ENCODE measurements at places on chromosomes 11 and 22.

- DNase-seq = peak; percentile 83
These were observed 822 bp downstream of the MARK2 start for GRCh38 chr11:63839508-63840355.

- DNase-seq = no peak
These were observed 76.0 kb downstream of the MYEOV start for GRCh38 chr11:69369945-69370344.

GRCh38 chr11:121564948-121565684 is 112.3 kb upstream of the SORL1-AS1 start:
- no peak for DNase-seq

DNA sequence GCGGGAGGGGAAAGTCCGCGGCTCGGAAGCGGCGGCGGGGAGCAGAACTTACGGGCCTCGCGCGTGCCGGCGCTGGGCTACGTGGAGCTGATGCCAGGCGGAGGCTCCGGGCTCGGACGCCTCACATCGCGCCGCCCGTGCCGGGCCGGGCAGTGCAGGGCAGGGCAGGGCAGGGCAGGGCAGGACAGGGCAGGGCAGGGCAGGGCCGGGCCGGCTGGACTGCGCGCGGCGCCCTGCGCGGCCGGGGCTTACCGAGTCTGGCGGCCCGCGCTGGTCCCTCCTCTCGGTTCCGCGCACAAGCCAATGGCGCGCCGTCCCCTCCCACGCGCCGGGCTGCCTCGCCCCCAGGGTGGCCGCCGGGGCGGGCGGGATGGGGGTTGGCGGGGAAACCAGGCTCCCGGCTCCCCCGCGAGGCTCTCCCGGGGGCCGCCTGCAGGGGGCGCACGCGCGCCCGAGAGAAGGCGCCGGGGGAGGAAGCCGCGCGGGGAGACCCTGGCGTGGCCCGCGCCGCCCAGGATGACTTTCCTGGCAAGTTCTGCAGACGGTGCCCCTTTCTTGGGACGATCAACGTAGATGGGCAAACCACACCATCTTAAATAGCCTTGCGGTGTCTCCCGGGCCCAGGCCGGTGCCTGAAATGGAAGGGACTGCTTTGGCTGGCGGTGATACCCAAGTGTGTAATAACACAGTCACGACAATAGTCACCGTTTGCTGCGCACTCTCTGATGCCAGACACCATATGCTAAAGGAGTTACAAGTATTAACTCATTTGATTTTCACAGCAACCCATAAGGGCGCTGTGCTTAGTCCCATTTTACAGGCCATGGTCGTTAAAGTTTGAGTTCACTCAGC is at the start of gene TP53I11:
Gene TP53I11, minus strand, starts transcription at position 259 of the 852 bp plus-strand sequence. CDS start 12,548 bp downstream, outside the sequence.
- peak; percentile 92 for DNase-seq

DNA sequence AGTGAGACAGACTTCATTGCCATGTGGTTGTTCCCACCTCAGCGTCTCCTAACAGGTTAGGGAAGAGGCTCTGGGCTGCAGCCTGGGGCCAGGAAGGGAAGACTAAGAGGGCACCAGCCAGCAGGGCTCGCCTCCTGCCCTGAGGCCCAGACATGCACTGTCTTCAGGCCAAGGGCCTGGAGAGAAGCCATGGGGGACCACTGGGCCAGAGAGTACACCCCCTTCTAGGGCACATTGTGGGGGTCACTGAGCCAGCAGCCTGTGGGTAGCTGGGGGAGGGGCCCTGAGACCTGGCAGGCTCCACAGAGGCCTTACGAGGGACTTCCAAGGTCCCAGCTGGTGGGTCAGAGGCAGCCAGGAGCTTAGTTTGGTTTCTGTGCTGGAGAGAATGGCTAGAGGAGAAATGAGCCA is 25.0 kb upstream of the MYRF start:
- no peak for DNase-seq

- DNase-seq = no peak
These were observed 463.8 kb upstream of the KIRREL3 start for GRCh38 chr11:127464325-127464724.

- DNase-seq = peak; percentile 89
These were observed 8.0 kb upstream of the CTSD start for GRCh38 chr11:1771700-1772099.

DNA sequence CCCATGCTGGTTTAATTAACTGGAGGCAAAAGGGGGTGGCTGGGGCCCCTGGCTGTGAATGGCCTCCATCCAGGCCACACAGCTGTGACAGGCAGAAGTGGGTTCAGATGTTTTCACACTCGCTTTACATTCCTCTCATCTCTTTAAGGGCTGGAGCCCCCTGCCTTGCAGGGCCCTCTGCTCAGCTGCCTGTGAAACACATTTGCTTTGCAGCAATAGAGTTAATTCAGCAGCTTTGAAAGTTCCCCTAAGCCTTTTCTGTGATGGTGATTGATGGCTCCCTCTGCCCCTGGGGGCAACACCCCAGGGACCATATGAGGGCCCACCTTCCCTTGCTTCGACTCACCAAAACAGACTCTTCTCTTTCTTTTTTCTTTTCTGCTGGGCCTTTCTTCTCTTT is 139.3 kb downstream of the FEZ1 start:
- DNase-seq = no peak

GRCh38 chr11:11965656-11966353 is 42.6 kb downstream of the DKK3 start:
- no peak for DNase-seq

- no peak for DNase-seq
These were observed 2.5 kb upstream of the DENND5A start for GRCh38 chr11:9267680-9268079.

DNA sequence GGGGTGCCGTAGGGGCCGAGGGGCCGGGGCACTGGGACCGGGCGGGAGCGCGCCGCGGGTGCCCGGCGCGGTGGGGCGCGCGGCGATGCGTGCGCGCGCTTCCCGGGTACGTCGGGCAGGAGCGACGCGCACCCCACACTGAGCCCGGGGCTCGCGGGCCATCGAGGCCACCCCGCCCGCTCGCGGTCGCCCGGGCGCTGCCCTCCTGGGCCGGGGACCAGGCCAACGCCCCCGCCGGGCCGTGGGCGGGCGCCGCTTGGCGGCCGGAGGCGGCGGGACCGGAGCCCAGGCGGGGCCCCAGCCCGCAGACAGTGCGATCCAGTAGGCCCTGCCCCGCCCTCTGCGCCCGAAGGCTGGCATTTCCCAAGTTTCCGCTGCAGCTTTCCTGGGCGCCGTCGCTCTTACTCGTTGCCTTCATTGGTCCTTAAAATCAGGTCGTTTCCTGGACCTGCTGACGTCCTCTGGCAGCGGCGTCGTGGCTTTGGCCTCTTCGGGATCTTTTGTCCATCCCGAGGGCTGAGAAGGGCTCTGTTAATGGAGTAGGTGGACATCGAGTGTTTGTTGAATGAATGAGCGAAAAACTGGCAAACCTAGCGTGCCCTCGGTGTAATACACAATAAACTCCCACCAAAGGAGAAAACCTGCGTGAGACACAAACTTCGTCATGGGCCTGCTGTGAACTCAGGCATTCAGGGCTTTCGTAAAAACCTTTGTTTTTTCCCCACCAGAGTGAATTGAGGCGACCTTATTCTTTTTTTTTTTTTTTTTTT is 638 bp downstream of the PARVA start:
- no peak for DNase-seq

DNA sequence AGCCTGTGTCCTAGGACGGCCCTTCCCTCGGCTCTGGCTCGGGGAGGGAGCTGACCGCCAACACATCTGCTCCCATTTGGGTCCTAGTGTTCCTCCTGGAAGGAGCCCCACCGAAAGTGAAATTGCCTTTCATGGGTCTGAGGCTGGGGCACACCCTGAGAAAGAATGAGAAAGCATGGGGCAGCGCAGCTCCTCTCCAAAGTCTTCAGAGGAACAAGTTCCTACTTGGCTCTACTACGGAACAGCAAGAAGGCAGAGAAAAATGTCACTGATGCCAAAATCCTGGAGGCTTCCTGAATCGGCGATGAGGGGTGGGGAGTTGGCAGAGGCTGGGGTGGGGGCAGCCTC is 41.5 kb upstream of the MYEOV start:
- DNase-seq = no peak

DNA sequence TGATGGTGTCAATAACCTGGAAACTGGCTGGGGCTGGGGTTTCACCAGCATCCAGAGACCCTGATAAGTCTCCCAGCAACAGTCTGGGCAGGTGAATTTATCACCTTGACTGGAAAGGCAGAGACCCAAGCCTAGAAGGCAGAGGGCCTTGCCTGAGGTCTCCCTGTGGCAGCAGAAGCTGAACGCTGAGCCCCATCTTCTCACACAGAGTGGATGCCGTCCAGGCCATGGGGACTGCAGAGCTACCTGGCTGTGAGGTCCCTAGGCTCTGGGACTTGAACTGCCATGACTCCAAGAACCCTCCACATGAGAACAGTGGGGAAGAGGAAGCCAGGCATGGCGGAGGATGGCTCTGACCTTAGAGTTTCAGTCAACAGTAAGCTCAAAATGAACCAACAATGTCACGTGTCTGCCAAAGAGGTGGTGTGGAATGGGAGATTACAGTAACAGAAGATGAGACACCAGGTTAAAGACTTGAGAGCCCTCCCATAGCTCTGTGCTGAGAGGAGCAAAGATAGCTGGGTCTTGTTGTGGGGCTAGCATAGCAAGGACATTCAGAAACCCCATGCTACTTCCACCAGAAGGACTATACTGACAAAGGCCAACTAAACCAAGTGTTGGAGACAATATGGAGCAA is 79.1 kb upstream of the LINC01488 start:
- DNase-seq = no peak

- peak; percentile 13 for DNase-seq
These were observed 1.8 kb upstream of the FIBIN start for GRCh38 chr11:26992031-26992541.

DNA sequence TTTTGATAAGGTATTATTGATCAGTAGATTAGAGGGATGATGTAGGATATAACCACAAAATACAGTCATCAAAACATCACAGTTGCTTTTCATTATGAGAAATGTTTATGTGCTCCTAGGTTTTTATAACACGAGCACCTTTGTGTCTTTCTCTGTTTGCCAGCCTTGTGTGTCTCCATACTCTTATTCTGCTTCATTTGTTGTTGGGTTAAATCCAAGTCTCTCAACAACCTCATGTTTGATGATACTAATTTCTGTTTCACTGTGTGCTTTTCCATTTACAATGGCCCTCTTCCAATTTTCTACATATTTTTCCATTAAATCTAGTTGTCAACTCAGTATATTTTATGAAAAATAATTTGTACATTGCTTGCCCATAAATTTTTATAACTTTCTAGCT is 107.7 kb upstream of the POU2AF2 start:
- DNase-seq = no peak

GRCh38 chr11:110979696-110980095 is 265.8 kb upstream of the POU2AF2 start:
- DNase-seq = no peak

DNA sequence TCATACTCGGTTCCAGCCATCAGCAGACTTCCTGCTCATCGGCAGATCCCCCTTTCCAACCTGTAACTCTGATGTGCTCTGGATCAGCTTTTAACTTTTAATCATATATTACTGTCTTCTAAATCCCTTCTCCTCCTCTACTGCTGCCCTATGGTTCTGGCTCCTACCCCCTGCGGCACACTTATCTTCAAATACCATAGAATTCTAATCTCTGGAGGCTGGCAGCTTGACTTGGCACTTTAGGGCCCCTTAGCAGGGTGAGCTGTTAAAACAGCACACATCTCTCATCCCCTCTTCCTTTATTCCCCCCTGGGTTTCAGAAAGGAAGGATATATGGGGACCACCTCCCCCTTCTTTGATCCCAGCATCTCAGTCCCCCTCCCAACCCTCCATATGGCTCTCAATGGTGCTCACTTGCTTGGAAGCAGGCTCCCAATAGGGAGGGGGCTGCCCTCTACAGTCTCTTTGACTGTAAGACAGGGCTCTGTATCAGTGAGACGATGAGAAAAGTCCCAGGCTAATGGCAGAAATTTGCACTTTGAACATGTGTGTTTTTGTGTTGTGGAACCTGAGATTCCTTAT is 4.4 kb upstream of the CNTF start:
- DNase-seq = no peak

DNA sequence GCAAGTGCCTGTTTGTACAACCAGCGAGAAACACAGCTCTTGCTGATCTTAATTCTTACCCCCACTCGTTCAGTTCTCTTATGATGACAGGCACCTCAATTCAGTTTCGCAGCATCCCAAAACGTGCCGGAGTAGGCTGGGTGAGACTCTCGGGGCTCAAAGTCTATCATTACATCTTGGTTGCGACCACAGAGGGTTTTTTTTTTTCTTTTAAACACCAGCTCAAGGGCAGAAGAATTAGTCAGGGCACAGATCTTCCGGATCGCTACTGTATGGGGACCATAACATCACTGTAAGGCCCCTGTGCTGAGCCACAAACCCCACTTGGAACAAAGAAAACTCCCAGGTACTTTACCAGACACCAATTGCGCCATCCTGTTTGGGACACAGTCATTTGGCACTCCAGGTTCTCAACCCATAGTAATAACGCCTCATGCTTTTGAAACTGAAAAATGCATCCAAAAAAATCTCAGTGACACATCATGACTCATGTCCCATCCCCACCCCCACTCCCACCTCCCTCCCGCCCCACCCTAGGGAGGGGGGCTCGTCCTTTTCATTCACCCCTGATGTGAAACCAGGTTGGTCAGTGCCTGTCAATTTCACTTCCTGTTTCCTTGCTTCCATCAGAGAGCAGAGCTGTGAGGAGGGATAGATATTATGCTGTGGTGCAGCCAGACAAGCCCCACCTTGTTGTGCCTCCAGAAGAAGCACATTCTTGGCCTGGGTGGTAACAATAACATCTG is 41.0 kb upstream of the CD5 start:
- peak; percentile 83 for DNase-seq

DNA sequence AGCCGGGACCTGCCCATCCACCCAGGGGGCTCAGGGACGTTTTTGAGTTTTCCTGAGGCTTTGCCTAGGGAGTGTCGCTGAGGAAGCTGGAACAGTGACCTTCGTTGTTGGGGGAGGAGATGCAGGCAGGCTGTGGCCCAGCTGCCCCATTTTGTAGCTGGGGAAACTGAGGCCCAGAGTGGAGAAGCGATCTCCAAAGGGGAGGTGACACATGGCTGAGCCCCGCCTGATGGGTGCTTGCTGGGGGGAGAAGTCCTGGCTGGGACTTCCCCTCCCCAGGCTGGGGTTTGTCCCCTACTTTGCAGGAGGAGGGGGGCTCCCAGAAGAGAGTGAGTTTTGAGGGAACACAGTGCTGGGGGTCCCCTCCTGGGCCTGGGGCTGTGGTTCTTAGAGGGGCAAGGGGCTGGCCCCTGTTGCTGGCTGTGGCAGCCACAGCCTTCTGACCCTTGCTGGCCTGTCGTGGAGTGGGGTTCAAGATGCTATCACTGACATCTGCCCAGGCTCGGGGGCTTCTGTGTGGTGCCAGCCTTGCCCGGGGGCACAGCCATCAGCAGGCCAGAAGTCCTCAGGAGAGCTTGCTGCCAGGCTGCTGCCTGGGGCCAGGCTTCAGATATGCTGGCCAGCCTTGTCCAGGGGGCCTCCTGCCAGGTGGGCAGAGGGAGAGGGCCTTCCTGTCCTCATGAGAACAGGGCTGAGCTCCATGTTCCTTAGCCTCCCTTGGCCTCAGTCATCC is 21.4 kb downstream of the KCNQ1 start:
- DNase-seq = no peak

- DNase-seq = peak; percentile 67
These were observed 19.9 kb upstream of the CTSC start for GRCh38 chr11:88357323-88358039.

- no peak for DNase-seq
These were observed 427.9 kb upstream of the DDI1 start for GRCh38 chr11:103608566-103608965.

- DNase-seq = no peak
These were observed 428 bp upstream of the FEZ1 start for GRCh38 chr11:125496529-125496857.

- no peak for DNase-seq
These were observed 627.9 kb upstream of the KIRREL3 start for GRCh38 chr11:127628458-127628785.

GRCh38 chr11:44634401-44635281 is 69.2 kb downstream of the CD82 start:
- DNase-seq = peak; percentile 51

- peak; percentile 13 for DNase-seq
These were observed 6.1 kb downstream of the OR6M1 start for GRCh38 chr11:123800036-123800435.
